ENCODE measurements at places on chromosomes 16 and 17.

GRCh38 chr16:61909074-61909473 lies 127.2 kb downstream of the CDH8 start:
- no peak for DNase-seq

GRCh38 chr17:61418449-61418848 lies 18.8 kb downstream of the TBX2 start:
- no peak for DNase-seq

- no peak for DNase-seq
Observed at GRCh38 chr17:70271672-70272071, 102.3 kb downstream of the KCNJ2 start.

DNA sequence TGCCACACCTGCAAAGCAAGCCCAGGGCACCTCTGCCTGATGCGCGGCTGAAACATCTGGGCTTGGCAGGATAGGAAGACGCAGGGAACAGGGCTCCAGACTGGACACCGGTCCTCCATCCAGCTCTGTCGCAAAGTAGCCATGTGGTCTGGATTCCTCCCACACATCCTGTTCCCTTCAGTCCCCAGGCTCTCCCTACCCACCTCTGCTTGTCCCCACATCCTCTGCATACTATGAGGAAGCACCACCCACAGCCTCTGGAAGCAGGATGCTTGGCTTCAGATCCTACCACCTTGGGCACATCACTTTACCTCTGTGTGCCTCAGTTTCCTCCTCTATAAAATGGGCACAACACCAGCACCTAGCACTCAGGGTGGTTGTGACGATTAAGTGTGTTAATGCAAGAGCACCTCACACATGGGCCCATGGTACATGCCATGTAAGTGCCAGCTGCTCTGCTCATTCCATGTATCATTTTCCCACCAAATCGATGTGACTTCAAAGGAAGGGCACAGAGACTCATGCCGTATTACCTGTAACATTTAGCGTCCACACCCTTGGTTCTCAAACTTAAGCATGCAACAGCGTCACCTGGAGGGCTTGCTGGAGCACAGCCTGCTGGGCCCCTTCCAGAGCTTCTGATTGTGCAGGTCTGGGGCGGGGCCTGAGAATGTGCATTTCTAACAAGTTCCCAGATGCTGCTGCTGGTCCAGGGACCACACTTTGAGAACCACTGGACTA lies 138.6 kb upstream of the SDK2 start:
- DNase-seq, result no peak

DNA sequence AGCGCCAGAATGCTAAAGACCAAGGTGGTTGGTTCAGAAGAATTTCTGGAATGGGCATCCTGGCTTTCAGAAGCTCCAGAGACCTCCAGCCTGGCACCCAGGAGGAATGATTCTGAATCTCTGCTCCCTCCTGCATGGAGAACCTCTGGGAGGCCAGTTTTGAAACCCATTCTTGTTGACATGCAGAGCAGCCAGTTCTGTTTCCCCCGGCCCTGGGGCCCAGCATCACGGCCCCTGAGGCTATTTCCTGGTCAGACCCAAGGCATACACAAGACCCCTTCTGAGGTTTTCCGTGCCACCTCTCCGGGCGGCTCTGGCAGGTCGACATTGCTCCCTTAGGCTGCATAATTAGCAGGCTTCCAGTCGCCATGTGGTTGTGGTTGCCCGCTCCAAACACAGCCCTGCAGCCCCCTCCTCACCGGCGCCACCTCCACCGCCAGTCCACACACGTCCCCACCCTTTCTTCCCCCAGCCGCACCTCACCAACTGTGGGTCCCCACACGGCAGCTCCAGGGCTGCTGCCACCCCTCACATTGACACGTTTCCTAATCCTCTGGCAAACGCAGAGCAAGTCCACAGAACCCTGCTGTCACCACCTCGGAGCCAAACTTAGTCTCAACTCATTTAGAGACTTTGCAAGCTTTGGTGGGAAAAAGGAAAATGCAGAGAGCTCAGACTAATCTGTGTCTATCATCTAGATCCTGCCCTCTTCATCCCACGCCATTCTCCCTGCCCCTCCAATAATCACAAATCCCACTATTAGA lies 367.1 kb downstream of the SOX9 start:
- DNase-seq, result no peak

GRCh38 chr17:58811290-58811689 lies 55.6 kb downstream of the PPM1E start:
- no peak for DNase-seq

DNA sequence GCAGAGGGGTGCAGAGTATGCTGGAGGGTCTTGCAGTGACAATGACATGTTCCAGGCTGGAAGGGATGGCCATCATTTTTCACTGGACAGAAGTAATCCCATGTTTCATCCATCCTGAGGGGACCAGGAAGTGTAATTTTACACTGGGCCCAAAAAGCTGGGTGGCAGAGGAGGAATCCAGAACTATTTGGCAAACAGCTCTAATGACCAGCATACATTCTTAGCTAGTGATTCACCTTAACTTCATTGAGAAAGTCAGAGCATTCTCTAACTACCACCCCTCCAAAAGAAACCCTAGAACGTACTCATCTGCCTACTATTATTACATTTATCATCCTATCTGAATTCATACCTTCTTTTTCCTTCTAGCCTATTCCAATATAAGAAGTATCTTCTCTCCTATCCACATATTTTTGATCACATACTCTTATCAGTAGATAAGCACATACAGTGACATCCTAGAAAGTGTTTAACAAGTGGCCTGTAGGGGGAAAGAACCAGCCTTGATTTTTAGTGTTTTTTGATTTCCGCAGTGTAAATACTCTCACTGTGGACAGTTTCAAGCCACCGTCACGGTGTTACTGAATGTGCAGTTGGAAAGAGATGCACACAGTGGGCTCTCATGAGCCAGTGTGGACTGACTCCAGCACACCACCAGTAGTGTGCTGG lies 118.1 kb downstream of the FTO start:
- DNase-seq, result peak; percentile 85

DNA sequence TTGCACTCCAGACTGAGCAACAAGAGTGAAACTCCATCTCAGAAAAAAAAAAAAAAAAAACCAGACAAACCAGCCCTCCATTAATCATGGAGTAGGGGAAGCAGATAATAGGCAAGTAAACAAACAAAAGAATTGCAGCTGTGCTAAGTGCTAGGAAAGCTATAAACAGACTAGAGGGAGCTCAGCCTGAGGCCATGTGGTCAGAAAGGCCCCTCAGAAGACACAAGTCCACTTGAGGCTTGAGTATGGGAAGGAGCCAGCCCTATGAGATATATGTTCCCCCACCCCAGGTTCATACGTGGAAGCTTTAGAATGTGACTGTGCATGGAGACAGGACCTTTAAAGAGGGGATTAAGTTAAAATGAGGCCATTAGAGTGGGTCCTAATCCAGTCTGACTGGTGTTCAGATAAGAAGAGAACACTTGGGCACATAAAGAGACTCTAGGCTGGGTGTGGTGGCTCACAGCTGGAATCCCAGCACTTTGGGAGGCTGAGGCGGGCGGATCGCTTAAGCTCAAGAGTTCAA lies 132.6 kb upstream of the NOL11 start:
- DNase-seq, result no peak

- DNase-seq, result peak; percentile 27
Observed at GRCh38 chr16:65375651-65376050, 253.8 kb upstream of the CDH11 start.

DNA sequence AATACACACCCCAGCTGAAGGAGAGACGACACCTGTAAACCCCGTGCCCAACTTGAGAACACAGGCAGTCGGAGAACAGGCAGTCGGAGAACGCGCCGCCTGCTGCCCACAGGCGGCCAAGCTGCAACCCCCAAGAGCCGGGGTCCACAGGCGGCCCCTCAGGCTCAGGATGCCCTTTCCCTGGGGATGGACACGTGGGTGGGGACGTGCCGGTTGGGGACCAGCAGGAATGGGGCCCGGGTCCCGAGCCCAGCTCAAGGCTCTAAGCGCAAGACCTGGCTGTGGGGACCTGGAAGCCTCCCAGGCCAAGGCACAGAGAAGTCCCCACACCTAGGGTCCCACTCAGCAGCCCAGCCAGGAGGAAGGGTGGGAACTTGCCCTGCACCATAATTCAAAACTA lies 79.5 kb upstream of the GNG13 start:
- DNase-seq, result no peak

GRCh38 chr16:86030116-86030515 lies 131.2 kb downstream of the IRF8 start:
- DNase-seq, result no peak

DNA sequence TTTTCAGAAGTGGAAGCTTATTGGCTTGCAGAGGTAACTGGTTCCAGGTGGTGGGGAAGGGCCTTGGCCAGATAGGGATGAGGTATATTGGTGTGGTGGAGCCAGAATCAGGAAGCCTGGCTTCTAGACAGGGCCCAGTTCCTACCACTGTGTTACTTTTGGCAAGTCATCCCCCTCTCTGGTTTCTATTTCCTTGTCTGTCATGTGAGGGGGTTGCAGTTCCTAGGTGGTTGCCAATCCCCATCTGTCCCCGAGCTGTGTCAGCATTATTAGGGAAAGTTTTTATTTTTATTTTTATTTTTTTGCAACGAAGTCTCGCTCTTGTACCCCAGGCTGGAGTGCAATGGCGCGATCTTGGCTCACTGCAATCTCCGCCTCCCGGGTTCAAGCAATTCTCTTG lies 3.0 kb downstream of the SMCR8 start:
- no peak for DNase-seq

GRCh38 chr16:56625943-56626654 lies 518 bp downstream of the MT1E start:
- DNase-seq, result peak; percentile 90

DNA sequence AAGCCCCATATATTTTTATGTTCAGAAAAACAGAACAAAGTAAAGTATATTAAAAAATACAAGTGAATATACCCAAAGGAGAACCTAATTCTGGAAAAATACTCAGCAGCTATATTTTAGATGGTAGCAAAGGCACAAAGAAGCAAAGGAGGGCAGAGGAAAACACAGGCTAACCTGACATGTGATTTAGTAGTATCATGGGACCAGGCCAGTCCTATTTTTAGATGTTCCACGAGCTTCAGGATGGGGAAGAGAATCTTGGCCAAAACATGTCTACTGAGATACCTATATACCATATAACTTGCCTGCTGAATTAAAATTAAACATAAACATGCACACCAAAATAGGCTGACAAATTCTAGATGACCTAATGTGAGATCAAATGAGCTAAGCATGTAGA lies 32.9 kb downstream of the SMYD4 start:
- peak; percentile 40 for DNase-seq

DNA sequence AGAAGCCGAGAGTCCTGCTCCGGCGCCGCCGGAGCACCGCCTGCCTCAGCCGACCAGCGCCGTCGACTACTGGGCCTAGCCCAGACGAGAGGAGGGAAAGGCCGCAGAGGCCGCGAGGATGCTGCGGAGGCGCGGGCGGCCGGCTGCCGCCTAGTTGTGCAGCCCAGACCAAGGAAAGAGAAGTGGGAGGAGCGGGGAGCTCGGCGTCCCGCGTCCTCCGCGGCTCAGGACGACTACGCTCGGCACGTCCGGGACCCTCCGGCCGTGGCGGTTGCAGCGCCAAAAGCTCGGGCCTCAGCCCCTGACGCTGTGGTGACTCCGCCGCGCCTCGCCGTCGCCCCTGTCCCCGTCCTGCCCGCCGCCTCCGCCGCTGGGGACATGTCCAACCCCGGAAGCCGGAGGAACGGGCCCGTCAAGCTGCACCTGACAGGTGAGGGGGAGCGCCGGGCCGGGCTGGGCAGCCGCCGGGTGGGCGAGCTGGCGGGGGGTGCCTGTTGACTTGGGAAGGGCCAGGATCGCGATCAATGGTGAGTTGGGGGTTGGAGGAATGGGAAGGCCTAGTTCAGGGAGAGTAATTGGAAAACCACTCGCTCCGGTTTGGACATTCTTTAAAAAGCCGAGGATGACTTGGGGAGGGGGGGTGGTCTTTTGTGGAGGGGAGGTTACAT lies 37.7 kb downstream of the RNF135 start:
- DNase-seq, result peak; percentile 66

- DNase-seq, result no peak
Observed at GRCh38 chr16:89135971-89136765, 35.4 kb upstream of the CDH15 start.

DNA sequence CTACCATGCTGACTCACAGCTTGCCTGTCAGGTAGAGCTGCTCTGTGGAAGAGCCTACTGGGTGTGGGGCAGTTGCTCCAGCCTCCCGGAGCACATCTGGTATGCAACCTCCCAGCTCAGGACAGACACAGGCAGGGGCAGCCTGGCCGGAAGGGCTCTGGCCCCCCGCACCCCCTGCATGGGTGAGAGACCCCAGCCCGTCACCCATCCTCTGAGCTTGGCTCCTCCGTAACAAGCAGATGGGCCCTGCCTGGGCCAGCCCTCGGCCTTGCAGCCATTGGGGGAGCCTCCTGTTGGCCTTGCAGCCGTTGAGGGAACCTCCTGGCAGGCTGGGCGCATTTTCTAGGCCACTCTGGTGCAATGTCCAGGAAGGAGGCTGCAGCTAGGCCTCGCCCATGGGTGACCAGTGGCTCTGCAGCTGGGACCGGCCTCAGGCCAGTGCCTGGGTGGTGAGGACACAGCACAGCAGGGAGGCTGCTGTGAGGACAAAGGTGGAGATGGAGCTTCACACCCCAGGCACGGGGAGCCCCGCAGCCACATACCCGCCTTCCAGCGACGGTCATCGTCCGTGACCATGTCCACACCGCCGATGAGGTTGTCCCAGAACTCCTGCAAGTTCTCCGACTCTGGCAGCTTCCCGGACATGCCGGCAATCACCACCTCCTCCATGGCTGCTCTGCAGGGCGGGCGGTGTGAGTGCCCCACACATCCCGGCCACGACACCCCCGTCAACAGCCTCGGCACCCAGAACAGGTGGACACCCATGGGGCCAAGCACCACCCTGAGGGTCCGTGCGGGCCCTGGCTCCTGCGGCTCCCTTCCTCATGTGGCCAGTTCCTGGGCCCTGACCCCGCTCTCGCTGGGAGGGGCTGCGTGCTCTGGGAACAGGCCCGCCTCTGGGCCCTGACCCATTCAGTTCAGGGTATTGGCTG lies 2.0 kb downstream of the FASN start:
- no peak for DNase-seq

DNA sequence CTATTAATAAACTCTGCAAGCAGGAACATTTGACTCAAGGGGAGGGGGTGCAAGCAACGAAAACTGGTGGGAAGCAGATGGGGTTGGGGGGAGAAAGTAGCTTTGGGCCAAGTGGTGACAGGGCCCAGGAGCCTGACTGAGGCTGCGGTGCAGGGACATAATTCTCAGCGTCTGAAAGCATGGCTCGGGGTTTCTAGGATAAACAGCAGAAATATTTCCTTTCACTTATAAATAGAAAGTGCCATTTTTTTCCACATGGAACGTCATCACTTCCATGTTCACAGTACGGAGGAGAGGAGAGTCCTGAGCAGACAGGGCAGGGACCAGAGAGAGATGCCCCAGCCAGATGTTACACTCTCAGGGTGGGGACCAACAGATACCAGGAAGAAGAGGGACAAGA lies 197.1 kb downstream of the ZFHX3 start:
- DNase-seq, result peak; percentile 54

GRCh38 chr17:7695586-7695985 lies 7.3 kb downstream of the WRAP53 start:
- DNase-seq, result no peak

Measured in fibroblast of the aortic adventitia (primary cell).